ENCODE measurements at places on chromosomes 1 and 21.

DNA sequence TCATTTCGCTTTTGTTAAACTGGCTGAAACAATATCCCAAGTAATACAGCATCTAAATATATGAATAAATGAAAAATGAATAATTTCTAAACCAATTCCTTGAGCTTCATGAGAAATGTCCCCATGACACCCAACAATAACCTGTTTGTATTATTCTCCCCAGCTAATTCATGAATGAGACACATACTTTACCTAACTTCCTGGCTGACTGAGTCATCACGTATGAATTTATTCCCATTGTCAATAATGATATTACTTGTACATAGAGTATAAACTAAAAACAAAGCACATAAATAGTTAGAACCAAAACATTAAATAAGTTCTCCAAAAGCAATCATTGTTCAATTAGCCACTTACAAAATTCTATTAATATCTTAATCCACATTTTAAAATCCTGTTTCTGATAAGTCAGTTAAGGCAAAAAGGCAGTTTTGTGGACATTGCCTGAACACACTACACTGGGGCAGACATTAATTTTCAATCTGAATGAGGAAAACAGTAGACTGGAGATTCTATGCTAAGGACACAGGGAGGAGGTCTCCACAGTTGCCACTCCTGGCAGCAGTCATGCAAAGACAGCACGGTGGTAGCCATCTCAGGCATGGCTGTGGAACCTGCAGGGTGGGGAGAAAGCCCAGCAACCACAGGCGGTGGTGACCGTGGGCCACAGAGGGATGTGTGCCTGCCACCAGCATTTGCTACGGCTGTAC is 48.2 kb downstream of the SLC9C2 start:
- no peak for DNase-seq

DNA sequence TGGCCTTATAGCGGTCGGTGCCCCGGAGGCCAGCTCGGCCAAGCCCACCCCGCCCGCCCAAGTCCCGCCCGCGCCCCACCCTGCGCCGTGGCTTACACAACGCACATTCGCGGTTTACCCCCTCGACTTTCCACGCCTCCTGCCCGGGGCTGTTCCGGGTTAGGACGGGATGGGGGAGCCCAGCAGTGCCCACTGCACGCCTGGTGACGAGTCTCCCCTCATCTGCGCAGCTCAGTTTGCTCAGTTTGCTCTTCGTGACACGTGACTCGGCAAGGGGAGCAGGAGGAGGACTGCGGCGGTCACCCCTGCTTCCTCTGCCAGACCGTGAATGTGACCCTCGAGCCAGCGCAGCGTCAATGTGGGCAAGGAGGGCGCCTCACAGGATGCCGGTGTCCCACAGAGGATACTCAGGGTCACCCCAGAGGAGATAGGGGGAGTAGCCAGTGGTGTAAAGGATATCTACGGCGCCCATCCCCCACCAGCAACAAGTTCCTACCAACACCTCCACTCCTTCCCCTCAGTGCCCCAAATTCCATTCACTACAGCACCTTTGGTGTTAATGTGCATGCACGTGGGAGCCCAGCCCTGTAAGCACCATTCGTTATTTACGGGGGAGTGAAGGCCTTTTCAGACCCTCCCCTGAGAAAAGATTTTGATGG is 350 bp upstream of the S100A6 start:
- DNase-seq, result no peak

DNA sequence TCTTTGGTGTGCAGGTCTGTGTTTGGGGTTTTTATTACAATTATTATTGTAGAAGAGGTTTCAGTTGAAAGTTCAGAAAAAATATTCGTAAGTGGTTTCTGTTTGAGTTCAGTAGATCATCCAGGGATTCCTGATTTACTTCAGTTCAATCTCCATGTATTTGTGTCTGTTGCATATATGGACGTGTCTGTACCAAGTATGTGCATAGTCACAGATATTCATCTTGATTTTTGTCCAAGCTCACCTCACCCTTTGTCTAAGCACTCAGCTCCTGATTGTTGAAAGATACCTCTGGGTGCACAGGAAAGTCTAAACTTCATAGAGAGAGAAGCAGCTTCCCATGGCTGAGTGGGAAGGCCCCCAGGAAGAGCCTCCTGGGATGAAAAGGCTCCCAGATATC is 141.7 kb downstream of the TBX15 start:
- DNase-seq, result no peak

- no peak for DNase-seq
Measured at GRCh38 chr1:46404482-46405196, 10.5 kb downstream of the FAAH start.

- DNase-seq, result peak; percentile 14
Measured at GRCh38 chr1:232596666-232597303, 33.1 kb downstream of the SIPA1L2 start.

DNA sequence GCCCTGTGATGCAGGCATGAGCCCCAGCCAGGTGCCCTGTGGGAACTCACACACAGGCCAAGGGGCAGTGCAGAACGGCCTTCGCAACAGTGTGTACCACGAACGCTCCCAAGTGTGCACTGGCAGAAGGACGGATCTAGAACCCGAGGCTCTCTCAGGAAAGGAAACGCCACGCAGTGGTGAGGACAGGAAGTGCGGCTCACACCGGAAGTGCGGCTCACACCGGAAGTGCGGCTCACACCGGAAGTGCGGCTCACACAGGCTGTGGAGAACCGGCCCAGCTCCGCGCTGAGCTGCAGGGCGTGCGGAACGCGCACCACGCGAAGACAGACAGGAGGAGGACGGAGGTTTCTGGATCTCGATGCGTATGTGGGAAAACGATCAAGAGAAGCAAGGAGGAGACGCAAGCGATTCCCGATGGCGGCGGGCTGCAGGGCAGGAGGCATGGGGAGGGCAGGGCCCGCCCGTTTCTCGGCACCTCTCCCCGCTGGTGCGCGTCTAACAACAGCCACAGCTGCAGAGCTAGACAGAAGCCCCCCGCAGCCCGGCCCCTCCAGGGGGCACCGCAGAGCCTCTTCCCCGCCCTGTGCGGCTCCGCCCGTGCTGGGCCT is 35.9 kb upstream of the TMEM52 start:
- DNase-seq, result peak; percentile 41

- no peak for DNase-seq
Measured at GRCh38 chr1:211564084-211564483, 14.9 kb downstream of the SLC30A1 start.

- no peak for DNase-seq
Measured at GRCh38 chr1:235051521-235051920, 77.1 kb downstream of the TOMM20 start.

GRCh38 chr1:67441183-67441582 is 11.0 kb upstream of the SERBP1 start:
- peak; percentile 76 for DNase-seq

DNA sequence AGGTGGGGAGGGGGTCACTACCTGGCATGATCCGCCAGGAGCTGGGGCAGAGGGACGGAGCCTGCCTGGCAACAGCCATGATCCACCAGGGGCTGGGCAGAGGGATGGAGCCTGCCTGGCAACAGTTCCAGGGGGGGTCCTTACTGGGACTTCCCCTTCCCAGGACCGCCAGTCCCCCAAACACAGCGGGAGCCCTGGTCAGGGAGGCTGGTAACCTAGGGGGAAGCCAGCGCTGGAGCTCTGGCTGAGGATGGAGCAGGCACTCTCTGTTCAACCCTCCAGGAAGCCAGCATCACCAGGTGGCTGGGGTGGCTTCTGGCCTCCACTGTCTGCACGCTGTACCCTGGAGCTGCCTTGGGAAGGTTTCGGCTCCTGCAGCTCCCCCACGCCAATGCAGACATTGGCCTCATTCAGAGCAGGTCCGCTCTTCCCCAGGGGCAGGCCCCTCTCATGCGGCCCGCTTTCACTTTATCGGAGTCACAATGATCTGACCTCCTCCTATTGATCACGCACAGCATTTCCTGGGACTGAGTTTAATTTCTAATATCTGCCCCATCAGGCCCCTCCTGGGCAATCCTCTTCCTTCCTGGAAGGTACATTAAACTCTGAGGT is 68.4 kb upstream of the ABCG1 start:
- no peak for DNase-seq

- no peak for DNase-seq
Measured at GRCh38 chr1:216555653-216556052, 132.4 kb upstream of the USH2A start.

DNA sequence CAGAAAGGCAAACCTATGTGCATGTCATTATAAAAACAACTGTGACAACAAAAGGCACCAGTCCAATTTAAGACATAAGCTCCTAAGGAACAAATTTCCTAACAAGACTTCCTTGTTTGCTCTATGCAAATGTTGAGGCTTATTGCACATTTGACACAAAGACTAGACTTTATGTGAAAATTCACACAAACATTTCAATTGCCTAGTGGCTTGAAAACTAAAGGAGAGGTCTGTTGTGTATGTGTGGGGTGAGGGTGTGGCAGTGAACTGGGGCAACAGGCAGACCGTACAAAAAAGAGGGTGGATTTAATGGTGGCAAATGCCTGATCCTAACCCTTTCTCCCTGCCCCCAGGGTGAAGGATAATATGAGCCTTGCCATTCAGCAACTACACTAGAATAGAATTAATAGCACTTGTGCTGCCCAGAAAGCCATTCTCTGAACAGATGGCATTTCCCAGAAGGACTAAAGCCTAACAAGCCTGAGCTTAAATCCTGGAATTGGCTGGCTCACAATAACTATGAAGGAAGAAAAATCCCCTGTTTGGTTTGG is 73.9 kb downstream of the GLUL start:
- no peak for DNase-seq

DNA sequence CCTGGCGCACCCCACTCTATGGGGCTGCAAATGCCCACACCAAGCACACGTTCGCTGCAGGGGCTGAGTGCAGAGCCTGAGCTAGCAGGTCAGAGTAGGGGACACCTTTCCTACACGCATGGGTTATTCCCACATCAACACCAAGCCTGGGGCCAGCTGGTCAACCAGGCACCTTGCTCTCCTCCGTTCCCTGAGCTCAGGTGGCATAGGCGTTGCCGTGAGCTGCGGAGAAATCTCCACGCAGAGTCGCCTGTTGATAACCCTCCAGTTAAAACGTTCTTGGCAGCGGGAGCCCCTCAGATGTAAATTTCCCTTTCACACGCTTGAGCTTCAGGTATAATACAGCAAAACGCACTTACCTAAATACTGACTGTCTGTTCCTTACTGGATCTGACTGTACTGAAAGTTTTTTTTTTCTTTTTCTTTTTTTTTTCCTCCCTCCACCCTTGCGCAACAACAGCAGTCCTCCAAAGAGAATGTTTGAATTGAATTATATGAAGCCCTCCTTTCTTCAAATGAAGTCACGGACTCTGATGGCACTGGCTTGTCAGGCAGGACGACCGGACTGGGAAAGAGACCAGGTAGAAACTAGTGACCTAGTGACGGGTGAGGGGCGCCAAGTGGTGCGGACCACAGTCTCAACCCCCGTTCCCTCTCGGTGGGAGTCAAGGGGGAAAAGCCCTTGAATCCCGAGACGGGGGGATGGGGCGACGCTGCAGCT is 2.1 kb downstream of the BRINP3 start:
- DNase-seq, result no peak

DNA sequence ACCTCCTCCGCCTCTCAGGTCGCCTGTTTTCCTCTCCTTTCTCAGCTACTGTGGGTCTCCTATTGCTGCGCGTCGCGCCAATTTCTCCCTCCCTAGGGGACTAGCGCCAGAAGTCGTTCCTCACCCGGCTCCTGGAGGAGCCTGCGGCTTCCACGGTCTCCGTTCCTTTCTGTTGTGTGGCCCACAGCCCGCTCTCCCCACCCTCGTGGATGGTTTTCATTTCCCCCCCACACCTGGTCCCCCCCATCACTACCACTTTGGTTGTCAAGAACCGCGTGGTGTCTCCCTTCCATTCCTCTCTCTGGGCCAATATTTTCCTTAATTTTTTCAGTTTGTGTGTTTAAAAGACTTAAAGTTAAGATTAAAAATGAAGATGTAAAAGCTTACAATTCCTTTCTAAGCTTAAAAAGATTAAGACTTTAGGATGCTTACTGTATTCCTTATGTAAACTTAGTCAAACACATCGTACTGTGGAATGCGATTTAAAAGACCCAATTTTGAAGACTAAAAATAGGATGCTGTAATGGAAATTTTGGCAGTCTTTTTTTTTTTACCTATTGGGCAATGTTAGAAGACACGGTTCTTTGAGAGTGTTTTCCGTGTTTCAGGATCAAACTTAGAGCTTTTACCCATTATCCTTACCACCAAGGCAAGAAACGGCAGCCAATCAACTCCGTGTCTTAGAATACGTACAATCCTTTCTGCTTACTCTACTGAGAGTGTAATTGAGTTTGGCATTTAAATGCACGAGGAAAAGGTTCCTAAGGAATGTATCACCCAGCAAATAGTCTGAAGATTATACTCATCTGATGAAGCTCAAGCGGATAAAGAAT is 773 bp downstream of the CNST start:
- peak; percentile 75 for DNase-seq

- no peak for DNase-seq
Measured at GRCh38 chr21:46023555-46023954, 42.0 kb downstream of the COL6A1 start.

DNA sequence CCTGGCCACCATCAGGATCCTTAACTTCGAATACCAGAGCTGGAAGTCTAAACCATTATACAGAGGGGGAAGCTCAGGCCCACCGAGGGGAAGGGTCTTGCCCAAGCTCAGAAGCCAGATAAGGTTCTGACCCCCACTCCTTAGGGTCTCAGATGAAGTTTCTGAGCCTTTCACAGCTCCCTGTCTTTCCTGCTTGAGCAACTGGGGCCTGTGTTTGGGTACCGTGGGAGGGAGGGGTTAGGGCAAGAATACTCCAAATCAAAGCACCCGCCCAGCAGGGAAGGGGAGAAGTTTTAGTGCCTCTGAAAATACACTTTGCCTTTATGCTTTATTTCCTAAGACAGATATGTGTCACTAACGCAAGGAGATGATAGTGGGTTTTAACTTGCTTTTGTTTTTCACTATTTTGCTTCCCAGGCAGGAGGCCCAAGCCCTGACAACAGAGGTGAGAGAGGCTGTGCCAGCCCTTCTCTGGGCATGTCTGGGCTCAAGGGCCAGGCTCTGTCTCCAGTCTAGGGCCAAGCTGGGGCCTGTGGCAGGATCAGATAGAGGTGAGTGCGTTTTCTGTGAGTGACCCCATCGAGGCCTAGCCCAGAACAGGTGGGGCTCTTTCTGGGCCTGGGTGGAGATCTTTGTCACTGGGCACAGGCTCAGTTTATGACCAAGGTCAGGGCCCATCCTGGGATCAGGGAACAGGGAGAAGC is 20.5 kb upstream of the TENT5B start:
- no peak for DNase-seq

- no peak for DNase-seq
Measured at GRCh38 chr1:12206792-12207424, 22.9 kb upstream of the VPS13D start.

- peak; percentile 74 for DNase-seq
Measured at GRCh38 chr1:167454894-167455785, 63.2 kb downstream of the CD247 start.

- peak; percentile 62 for DNase-seq
Measured at GRCh38 chr1:41751804-41752513, 166.8 kb downstream of the HIVEP3 start.

DNA sequence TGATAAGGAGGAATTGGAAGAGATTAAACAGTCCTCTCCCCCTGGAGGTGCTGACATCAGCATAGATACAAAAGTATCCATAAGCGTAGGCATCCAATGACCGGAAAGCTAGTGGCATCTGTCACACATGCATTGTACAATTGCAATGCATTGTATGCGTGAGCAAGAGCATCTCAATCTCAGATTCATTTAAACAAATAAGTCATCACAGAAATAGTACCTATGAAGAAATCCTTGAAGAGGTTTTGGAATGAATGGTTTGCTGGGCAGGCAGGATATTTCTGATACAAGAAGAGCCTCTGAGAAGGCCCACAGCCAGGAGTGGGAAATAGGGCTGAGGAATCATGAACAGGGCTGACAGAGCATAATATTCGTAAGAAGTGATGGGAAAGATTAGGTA is 88.9 kb upstream of the ABCD3 start:
- no peak for DNase-seq

Data from NAMALWA (cell line).